ENCODE measurements at places on chromosomes 2 and 18. TPM values are rescaled to one million over a fixed set of nuclear protein-coding genes. Genes with fewer than 3 reads are reported as not detected.

RNF152 gene
- 97.9 TPM for total RNA-seq

CPO gene
- not detected for total RNA-seq

SPIRE1 gene
- 128 TPM for total RNA-seq

TPO gene
- not detected for total RNA-seq

BMP10 gene
- total RNA-seq, result not detected

BOLL gene
- total RNA-seq, result not detected

RNASEH1 gene
- total RNA-seq, result 26.2 TPM

SCTR gene
- 0.62 TPM for total RNA-seq

GCFC2 gene
- 32.6 TPM for total RNA-seq

GPR45 gene
- 0.78 TPM for total RNA-seq

FOXI3 gene
- total RNA-seq, result 0.47 TPM

LRATD1 gene
- total RNA-seq, result 35.7 TPM

OSBPL6 gene
- total RNA-seq, result 22.3 TPM

IL1RL2 gene
- 0.47 TPM for total RNA-seq

FBXO48 gene
- total RNA-seq, result 0.94 TPM

SLC40A1 gene
- total RNA-seq, result 43.0 TPM

All from occipital lobe (tissue), 3 donors.